ENCODE measurements at places on chromosomes 3 and 15.

DNA sequence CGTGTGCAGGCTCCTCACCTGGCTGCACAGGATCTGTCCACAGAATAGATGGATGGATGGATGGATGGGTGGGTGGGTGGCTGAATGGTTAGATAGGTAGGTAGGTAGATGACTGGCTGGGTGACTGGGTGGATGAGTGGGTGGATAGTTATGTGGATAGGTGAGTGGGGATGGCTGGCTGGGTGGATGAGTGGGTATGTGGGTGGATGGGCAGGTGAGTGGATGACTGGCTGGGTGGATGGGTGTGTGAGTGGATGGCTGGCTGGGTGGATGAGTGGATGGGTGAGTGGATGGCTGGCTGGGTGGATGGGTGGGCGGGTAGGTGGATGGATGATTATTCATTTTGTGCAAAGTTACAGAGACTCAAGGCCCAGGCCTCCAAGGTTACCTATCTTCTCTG, 172.9 kb upstream of the CTDSPL start:
- no peak for DNase-seq

GRCh38 chr15:31570591-31570990, 244.0 kb downstream of the KLF13 start:
- no peak for DNase-seq

DNA sequence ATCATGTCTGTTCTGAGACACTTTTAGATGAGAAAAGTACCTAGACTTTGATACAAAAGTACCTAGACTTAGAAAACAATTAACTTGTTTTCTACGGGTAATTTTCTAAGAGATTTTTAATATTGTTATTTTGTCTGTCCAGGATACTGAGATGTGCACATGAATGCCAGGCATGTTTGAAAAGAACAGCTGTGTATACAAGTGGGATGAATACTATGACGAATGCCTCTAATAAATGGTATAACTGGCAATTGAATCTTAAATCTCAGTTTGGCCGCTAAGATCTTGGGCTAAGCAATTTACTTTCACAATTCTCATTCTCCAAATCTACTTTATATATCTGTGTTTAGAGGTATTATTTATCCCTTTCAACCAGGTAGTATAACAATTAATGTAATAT, 207.4 kb downstream of the CBLB start:
- DNase-seq, result no peak

DNA sequence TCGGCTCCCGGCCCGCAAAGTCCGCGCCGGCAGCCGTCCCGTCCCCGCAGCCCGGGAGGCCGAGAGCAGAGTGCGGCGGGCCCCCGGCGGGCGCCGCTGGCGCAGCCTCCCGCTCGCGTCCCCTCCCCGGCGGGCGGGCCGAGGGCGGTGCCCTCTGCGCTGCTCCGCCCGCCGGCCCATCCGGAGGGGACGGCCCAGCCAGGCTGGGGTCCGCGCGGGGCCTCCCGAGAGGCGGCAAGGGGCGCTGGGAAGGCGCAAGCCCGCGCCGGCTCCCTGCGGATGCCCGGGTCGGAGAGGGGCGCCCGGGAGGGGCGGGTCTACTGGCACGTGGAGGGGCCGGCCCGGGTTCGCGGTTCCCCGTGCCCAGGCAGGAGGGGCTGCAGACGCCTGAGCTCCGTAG, at the start of the genes CLCN2 and POLR2H:
TSS of gene CLCN2 (minus strand) at position 74 of the 400 bp plus-strand sequence. CDS start 126 bp downstream, outside the sequence.
TSS of gene POLR2H (plus strand) at position 179 of the 400 bp plus-strand sequence. CDS start 1,783 bp downstream, outside the sequence.
- DNase-seq, result peak; percentile 8

DNA sequence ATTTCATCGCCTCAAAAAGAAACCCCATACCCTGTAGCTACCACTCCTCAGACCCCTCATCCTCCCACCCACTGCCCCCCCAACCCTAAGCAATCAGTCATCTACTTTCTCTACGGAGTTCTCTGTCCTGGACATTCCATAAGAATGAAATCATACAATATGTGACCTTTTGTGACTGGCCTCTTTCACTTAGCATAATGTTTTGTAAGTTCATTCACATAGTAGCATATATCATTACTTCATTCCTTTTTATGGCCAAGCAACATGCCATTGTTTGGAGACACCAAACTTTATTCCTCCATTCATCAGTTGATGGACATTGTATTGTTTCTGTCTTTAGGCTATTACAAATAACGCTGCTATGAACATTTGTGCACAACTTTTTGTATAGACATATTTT, 64.2 kb downstream of the TNIK start:
- DNase-seq, result no peak

GRCh38 chr15:72231833-72232478, 966 bp upstream of the PKM start:
- DNase-seq, result peak; percentile 74

DNA sequence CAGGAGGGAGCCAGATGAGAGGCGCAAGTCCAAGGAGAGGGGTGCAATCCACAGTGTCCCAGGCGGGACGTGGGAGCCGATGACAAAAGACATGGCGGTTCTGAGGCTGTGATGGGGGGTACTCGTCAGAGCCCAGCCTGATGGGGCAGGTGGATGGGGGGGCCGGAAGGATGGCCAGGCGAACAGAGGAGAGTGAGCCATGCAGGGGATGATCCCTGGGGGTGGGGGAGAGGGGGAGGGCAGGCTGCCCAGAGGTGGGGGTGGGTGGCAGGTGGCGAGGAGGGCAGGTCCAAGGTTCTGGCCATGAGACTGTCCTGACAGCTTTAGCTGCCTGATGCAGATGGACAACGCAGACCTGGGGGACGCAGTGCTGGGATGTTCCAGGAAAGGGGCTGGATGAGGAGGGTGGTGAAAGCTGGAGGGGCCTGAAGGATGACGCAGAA, 8.9 kb upstream of the CSPG4 start:
- no peak for DNase-seq
